ENCODE measurements at places on chromosomes 7 and 10. TPM values are rescaled to one million over a fixed set of nuclear protein-coding genes. Genes with fewer than 3 reads are reported as not detected.

Gene ENKUR
- total RNA-seq = not detected

Gene EIF3A
- 183 TPM for total RNA-seq

Gene HECTD2
- 4.5 TPM for total RNA-seq

Gene VIPR2
- total RNA-seq = 1.7 TPM

DNA sequence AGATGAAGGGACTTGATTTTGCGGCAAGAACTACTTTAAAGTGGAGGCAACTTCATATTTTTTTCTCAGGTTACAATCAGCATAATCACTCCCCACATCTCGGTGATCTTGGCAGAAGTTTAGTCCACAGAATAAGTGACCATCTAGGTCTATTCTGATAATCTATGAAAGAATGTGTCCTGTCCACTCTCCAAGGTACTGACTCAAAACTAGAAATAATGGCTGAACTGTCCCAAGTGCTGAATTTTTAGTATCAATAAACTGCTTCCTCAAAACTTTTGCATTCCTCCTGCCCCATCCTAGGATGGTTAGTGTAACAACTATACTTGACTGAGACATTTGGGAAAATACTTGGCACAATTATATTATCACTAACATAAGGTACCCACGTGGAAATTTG is 10.9 kb upstream of the CHRM2 start:
- H3K27me3 ChIP-seq = no peaks in the 10 kb centered on the region
- no peak overlapping the region for H3K27ac ChIP-seq
- DNase-seq = no peak
- H3K4me1 ChIP-seq = no peaks in the 10 kb centered on the region
- H3K4me3 ChIP-seq = no peak overlapping the region
- H3K36me3 ChIP-seq = no peaks in the 10 kb centered on the region

- H3K4me1 ChIP-seq = no peaks in the 10 kb centered on the region
- H3K4me3 ChIP-seq = no peak overlapping the region
- no peak for DNase-seq
These were observed 147.3 kb upstream of the TMEM196 start for GRCh38 chr7:19920705-19921104.

DNA sequence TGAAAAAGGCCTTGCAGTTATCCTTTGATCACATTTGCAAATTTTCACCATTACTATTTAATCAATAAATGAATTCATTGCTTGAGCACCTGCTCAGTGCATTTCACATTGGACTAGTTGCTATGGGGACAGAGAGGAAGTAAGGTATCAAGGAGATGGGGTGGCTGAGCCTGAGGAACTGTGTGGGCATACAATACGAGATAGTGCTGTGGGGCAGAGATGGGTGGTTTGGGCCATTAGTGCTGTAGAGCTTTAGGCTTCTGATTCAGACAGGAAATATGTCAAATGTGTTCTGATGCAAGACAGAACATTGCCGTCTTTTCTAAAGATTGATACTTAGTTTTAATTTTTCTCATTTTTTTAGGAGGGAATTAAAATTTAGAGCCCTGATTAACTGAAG is 13.2 kb downstream of the ITGB8 start:
- H3K4me1 ChIP-seq = no peaks in the 10 kb centered on the region
- no peak for DNase-seq
- no peak overlapping the region for H3K27ac ChIP-seq
- no peaks in the 10 kb centered on the region for H3K36me3 ChIP-seq
- H3K4me3 ChIP-seq = no peak overlapping the region
- no peaks in the 10 kb centered on the region for H3K27me3 ChIP-seq

DNA sequence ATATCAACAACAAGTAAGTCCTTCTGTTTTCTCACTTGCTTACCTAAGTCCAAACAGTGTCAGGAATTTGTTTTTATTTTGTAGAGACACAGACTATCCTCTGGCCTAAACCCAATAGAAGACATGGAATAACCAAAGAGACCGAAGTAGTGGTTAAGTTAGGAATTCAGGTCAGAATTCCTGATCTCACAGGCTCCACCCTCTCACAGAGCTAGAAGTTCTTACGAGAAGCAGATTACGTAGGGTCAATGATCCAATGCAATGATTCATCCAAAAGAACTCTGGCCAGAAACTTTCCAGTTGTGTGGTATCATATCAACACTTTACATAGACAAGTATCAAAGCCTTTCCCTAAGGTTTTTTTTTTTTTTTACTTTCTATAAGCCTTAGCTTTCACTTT is 73.8 kb downstream of the IQUB start:
- no peak overlapping the region for H3K27ac ChIP-seq
- H3K4me1 ChIP-seq = no peaks in the 10 kb centered on the region
- H3K36me3 ChIP-seq = no peaks in the 10 kb centered on the region
- H3K27me3 ChIP-seq = no peaks in the 10 kb centered on the region
- H3K4me3 ChIP-seq = no peak overlapping the region

DNA sequence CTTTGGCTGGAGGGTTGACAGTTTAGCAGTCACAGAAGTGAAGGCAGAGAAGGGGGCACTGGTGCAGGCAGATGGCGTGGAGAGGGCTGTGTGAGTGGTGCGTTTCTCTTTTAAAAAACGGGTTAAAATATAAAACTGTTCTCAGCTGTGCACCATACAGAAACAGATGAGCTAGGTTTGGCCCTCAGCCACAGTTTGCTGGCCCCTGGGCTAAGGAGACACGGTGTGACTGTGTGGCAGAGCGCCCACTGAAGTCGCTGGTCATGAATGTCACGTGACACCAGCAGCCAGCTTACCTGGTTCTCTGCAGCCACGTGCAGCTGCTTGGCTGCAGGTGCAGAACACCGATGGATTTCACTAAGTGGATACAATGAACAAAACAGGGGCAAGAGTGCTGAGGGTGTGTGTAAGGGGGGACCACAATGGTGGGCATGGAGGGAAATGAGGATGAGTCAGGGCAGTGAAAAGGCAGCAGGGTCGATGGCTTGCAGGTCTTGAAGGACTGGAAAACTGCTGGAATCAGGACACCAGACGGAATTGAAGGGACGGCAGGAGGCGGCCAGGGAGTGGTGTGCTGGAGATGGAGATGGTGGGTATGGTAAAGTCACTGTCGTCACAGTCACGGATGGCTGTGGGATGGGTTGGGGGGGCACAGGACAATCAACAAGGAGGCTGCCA is 7.4 kb downstream of the ZNF746 start:
- peaks cover 66% of the 10 kb centered on the region for H3K36me3 ChIP-seq
- H3K4me1 ChIP-seq = peaks cover 4% of the 10 kb centered on the region

GRCh38 chr7:17593819-17594419 is 295.5 kb downstream of the AHR start:
- H3K27ac ChIP-seq = no peak overlapping the region
- no peak for DNase-seq
- no peaks in the 10 kb centered on the region for H3K36me3 ChIP-seq
- H3K4me1 ChIP-seq = no peaks in the 10 kb centered on the region
- no peak overlapping the region for H3K4me3 ChIP-seq

DNA sequence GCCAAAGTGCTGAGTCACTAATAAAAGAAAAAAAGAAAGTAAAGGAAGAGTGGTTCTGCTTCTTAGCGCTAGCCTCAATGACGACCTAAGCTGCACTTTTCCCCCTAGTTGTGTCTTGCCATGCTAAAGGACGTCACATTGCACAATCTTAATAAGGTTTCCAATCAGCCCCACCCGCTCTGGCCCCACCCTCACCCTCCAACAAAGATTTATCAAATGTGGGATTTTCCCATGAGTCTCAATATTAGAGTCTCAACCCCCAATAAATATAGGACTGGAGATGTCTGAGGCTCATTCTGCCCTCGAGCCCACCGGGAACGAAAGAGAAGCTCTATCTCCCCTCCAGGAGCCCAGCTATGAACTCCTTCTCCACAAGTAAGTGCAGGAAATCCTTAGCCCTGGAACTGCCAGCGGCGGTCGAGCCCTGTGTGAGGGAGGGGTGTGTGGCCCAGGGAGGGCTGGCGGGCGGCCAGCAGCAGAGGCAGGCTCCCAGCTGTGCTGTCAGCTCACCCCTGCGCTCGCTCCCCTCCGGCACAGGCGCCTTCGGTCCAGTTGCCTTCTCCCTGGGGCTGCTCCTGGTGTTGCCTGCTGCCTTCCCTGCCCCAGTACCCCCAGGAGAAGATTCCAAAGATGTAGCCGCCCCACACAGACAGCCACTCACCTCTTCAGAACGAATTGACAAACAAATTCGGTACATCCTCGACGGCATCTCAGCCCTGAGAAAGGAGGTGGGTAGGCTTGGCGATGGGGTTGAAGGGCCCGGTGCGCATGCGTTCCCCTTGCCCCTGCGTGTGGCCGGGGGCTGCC is at the start of gene IL6:
Gene IL6 (plus strand): TSS at position 294 of the 807 bp plus-strand sequence. CDS start 63 bp downstream, at position 357.
- no peaks in the 10 kb centered on the region for H3K36me3 ChIP-seq
- H3K27me3 ChIP-seq = peaks cover 30% of the 10 kb centered on the region
- peaks cover 32% of the 10 kb centered on the region for H3K4me1 ChIP-seq
- DNase-seq = no peak
- H3K27ac ChIP-seq = peak within 1 kb of the TSS; percentile 19

DNA sequence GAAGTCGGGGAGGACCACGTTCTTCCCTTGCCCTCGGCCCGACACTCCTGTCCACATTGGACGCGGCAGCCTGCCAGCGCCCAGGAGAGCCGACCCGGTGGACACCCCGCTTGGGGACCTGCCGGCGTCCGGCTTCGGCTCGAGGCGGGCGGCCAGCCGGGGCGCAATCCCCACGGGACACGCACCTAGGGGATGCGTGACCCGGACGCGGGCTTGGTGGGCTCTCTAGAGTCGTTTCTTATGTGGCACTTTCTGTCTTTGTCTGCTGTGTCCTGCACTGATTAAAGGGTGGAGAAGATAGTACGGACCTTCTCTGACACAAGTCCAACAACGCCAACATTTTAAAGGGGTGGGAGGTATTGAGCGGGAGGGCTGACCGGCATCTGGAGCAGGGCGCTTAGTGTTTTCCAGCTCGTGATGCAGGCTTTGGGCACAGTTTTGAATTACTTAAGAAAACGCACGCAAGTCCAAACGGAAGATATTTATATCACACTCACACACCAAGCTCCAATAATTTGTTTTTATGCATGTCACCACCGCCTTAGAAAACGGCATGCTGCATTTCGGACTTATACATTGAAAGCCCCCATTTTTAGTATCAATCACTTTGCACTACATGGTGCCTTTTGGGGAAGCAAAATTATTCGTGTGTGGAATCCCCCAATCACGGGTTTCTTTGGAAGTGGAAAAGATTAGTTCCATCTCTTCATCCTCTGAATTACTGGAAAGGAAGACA is 3.9 kb upstream of the SPAG6 start:
- peak overlapping the region; percentile 77 for H3K4me3 ChIP-seq
- peaks cover under 1% of the 10 kb centered on the region for H3K36me3 ChIP-seq
- H3K27me3 ChIP-seq = peaks cover 74% of the 10 kb centered on the region
- peaks cover 40% of the 10 kb centered on the region for H3K4me1 ChIP-seq
- H3K27ac ChIP-seq = peak overlapping the region; percentile 66

DNA sequence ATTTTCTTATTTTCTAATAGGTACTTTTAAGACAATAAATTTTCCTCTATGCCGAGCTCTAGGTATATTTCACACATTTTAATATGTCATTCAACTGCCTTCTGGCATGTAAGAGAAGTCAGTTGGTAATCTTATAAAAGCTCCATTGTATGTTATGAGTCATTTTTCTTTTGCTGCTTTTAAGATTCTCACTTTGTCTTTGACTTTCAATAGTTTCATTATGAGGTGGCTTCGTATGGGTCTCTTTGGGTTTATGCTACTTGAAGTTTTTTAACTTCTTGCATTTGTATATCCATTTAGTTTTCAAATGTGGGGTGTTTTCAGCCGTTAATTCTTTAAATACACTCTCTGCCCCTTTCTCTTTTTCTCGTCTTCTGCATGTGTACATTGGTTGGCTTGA is 80.5 kb downstream of the ABCA13 start:
- no peaks in the 10 kb centered on the region for H3K27me3 ChIP-seq
- H3K27ac ChIP-seq = peak overlapping the region; percentile 3
- no peak overlapping the region for H3K4me3 ChIP-seq
- peaks cover 10% of the 10 kb centered on the region for H3K4me1 ChIP-seq

DNA sequence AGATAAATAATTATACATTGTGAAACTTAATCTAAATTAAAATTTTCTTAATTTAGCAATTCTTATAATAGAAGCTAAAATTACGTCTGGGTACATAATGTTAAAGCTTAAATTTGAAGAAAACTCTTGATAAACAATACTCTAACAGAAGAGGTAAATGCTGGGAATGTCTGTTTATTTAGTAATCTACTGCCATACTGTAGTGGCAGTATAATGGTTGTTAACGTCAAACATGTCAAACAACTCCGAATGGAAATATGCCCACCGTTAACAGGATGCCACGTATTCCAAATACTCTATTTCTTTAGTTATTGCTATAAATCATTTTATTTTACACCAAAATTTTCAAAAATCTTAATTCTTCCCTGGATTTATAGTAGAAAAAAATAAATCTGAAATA is 40.0 kb upstream of the PTPN12 start:
- peaks cover 8% of the 10 kb centered on the region for H3K27me3 ChIP-seq
- no peak for DNase-seq
- H3K4me3 ChIP-seq = no peak overlapping the region
- no peaks in the 10 kb centered on the region for H3K4me1 ChIP-seq
- peaks cover 4% of the 10 kb centered on the region for H3K36me3 ChIP-seq

DNA sequence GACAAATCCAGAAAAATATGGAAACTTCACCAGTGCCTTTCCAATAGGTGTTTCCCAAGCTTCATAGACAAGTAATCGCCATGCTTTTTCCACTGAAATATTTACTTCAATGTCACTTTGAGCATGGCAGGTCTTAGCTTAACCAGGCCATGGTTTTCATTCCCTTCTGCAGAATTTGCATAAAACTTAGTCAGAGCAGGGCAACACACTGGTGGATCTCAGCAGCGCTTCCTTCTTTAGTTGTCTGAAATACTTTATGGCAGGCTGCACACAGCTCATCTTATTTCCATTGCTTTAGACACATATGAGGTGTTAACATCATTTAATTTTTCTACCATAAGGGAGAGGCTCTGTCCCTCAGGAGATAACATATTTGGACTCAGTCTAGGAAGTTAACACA is 102.9 kb upstream of the AHR start:
- H3K4me1 ChIP-seq = peaks cover 8% of the 10 kb centered on the region
- DNase-seq = no peak
- H3K27ac ChIP-seq = no peak overlapping the region
- no peak overlapping the region for H3K4me3 ChIP-seq
- H3K36me3 ChIP-seq = no peaks in the 10 kb centered on the region

- no peaks in the 10 kb centered on the region for H3K4me1 ChIP-seq
- no peak overlapping the region for H3K4me3 ChIP-seq
- no peaks in the 10 kb centered on the region for H3K27me3 ChIP-seq
These were observed 130.5 kb downstream of the LHPP start for GRCh38 chr10:124592101-124592500.

DNA sequence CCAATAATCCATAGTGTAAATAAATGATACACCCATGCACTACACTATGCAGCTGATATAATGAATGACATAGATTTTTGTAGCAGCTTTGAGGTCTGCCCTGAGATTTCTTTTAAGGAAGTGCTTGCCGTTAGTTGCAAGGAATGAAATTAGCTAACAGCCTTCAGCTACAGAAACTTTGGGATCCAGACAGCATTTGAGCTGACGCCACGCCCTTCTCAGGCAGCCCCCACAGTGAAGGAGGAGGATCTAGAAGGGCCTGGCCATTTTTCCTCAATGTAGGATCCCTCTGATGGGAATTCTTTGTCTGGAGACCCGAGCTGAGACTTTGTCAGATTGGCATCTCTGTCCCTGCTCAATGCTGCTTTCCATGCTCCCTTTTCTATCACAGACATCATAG is 6.1 kb upstream of the PDK4 start:
- H3K27me3 ChIP-seq = peaks cover 8% of the 10 kb centered on the region
- H3K4me3 ChIP-seq = no peak overlapping the region
- DNase-seq = no peak
- H3K27ac ChIP-seq = no peak overlapping the region
- no peaks in the 10 kb centered on the region for H3K4me1 ChIP-seq
- no peaks in the 10 kb centered on the region for H3K36me3 ChIP-seq
